ENCODE measurements at places on chromosomes 2 and 18. TPM values are rescaled to one million over a fixed set of nuclear protein-coding genes. Genes with fewer than 3 reads are reported as not detected.

DNA sequence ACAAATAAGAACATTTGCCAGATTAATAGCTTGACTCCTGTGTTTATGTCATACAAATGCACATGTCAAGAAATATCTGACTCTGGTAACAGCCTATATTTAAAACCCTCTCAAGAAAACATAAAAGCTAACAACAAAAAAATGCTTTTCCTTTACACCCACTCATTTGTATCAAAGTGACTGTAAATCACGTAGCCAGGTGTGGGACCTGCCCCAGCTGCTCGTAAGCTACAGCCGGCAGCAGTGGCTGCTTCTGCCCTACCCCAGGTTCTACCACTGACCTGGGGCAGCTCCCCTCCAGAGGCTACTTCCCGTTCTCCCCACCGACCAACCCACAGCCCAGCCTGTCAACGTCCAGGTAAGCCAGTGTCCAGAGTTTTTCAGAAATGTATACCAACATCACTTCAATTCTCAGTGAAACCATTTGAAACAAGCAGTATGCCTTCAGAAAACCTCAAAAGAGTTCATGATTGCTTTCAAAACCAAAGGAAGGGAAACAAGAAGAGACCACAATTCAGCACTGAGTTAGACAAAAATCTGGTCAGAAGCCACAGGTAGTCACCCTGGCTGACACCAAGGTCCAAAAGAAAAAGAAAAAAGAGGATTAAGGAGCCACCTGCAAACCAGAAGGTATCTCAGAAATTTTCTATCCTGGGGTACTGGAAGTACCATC lies 40.4 kb downstream of the KIDINS220 start:
- no peak for DNase-seq

- DNase-seq = no peak
Observed at GRCh38 chr18:2776601-2777000, 70.2 kb upstream of the EMILIN2 start.

GRCh38 chr2:99471654-99472599 lies 17.9 kb downstream of the REV1 start:
- DNase-seq = no peak

DNA sequence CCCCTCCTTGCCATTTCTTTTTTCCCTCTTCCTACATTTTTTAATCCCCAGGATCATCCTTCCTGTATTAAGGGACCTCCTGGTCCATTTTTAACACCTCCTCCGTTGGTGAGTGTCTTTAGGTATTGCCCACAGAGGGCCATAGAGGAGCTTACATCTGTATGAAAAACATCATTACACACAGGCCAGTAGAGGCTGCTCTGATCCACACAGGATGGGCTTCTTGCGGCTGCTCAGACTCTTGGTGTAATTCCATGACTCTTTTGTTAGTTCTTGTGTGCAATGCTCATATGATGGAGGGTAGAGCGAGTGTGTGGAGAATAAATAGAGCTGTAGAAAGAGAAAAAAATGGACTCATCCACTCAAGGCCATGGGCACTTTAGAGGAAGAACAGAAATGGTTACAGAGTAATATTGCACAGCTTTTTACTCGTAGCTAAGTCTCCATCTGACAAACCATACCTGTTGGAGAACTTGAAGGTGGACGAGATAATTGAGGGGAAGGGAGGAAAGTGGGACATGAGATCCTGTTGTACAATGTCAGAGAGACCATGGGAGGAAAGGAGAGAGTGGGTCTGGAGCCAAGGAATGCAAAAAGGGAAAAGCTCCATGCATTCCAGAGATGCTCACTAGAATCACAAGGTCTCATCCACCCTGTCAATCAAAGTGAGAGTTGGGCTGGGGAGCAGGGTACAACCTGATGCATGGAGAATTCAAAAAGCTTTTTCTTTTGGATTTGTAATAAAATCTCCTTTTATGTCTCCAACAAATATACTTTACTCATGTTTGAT lies 129.7 kb upstream of the TNP1 start:
- no peak for DNase-seq

DNA sequence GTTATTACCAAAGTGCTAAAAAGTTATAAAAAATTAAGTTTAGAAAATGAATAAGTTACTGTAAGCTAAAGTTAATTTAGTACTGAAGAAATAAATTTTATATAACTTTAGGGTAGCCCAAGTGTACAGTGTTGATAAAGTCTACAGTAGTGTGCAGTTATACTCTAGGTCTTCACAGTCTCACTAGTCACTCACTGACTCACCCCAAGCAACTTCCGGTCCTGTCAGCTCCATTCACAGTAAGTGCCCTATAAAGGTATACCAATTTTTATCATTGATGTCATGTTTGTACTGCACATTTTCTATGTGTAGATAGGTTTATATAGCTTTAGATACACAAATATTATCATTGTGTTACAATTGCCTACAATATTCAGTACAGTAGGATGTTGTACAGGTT lies 518.3 kb upstream of the PIK3C3 start:
- no peak for DNase-seq

DNA sequence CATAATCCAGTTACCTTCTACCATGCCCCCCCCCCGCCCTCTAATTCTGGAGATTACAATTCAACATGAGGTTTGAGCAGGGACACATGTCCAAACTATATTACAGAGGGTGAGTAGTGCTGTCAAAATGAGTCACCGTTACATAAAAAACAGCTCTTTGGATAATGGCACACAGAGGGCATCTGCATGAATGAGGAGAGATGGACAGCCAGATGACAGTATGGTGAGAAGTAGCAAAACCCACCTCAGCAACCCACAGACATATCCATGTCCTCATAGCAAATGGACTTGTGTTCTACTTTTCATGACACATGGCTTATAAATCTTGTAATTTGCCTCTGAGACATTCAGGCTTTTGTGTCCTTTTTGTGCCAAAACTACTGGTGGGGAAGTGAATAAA lies 132.0 kb downstream of the EML6 start:
- DNase-seq = no peak

DNA sequence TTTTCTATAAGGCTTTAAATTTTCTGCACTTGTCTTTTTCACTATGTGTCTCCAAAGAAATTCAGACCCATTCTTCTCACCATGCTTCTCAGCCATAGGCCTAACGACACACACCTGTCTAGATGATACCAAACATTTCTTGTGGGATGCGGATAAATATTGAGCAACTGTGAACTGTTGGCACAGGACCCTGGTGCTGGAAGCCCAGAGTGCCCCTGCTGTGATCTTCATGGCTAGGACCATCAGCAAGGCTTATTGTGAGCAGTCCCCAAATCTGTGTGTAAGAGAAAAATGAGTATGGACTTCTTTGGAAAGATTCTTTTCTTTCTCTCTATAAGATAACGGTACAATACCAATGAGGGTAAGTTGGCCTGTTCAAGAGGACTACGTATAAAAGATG lies 54.1 kb upstream of the NCK2 start:
- no peak for DNase-seq

GRCh38 chr2:221948076-221948475 lies 350.7 kb downstream of the PAX3 start:
- DNase-seq = no peak

DNA sequence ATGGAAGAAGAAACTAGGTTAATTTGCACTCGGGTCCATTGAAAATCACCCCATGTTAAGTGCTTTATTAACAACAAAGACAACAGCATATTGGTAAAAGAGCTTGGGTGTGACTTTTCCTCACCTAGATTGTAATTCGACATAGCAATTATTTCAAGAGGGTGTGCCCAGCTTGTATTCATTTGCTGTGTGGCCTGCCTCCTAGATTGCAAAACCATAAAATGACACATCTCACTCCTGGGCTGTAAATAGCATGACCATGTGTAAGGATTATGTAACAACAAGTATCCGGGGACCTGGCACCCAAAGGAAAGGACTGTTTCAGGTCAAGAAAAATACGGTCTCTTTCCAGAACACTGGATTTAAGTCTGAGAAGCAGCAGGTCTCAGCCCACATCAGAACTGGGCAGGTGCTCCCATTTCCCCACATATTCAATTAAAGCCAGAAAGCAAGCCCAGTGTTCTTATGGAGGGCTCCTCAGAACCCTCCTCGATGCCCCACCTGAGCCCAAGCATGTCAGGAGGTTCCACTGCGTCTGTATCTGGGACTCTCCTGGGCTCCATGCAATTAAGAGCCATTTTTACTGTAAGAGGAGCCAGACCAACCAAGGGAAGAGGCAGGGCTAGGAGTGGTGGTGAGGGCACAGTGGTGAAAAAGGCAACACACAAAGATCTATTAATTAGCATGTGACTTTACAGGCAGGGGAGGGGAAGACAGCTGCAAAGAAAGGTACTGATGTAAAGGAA lies 39.2 kb downstream of the MREG start:
- DNase-seq = no peak

- DNase-seq = peak; percentile 10
Observed at GRCh38 chr2:136932700-136933099, 167.4 kb downstream of the THSD7B start.

DNA sequence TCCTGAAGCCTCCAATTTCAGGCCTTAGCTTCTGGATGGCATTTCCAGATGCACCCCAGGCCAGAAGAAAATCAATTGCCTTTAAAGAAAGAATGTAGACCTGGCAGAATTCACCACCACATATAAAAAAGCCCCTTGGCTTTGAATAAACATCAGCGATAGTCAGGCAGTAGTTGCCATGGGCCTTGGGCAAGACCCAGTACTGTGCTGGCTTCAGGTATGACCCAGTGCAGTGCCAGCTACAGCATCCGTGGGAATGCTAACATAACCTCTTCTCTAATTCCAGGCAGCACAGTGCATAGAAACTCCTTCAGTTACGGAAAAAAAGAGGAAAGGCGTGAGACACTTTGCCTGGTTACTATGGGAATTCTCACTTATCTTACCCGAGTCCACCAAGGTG lies 539.6 kb upstream of the LRRTM4 start:
- no peak for DNase-seq

DNA sequence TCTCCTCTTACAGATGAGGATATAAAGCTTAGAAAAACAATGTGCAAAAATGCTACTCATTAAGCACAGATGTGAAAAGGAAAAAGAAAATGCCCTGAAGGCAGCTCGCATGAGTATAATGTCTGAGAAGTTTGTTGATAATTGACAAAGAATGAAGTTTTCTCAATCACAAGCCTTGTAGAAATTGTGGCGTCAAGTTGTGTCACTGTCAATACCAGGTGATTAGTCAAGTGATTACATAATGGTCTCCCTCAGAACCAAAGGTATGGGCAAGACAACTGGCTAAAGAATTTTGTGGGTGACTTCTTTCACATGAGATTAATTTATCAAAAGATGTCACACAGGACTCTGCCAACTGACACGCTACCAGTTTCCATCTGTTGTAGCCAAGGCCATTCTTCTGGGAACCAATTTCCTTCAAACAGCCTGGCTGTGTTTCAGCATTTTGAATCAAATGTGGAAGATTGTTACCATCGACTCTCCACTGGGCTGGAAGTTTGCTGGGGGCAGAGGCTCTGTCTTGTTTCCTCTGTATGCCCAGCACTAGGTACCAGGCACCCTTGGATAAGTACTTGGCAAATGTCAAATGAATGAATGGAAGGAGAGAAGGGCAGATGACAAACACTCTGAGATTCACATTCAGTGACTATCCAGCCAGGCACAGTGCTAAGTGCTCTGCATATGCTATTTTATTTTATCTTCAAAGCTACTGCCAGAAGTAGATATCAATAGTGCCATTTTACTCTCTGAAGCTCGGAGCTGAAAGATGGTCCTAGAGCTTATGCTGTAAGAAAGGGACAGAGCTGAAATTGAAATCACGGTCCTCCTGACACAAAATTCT lies 5.9 kb upstream of the FN1 start:
- no peak for DNase-seq

- DNase-seq = no peak
Observed at GRCh38 chr18:40917056-40917455, 1038.0 kb upstream of the PIK3C3 start.

- DNase-seq = no peak
Observed at GRCh38 chr18:26940744-26941398, 75.4 kb upstream of the AQP4 start.

- no peak for DNase-seq
Observed at GRCh38 chr2:172861656-172862476, 126.2 kb downstream of the RAPGEF4 start.

- DNase-seq = no peak
Observed at GRCh38 chr2:105718846-105719481, 25.7 kb upstream of the NCK2 start.

DNA sequence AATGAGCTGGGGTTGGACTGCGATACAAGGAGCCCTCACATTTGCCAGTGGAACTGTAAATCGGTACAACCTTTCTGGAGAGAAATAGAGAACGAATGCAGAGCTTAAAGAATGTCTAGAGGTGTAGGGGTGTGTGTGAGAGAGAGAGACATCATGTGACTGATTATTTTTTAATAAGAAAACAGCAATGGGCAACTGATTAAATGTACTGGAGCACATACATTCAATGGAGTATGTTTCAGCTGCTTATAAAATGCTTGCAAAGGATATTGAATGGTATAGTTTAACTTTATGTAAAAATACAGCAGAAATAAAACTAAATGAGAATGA lies 391 bp upstream of the TMEM17 start:
- no peak for DNase-seq

GRCh38 chr2:18600255-18600613 lies 10.9 kb upstream of the NT5C1B start:
- no peak for DNase-seq

- peak; percentile 55 for DNase-seq
Observed at GRCh38 chr18:36419900-36420531, 122.5 kb downstream of the FHOD3 start.

- DNase-seq = peak; percentile 31
Observed at GRCh38 chr2:241764275-241765241, 12.1 kb upstream of the GAL3ST2 start.

GRCh38 chr2:241865957-241866789 lies 3.4 kb upstream of the RTP5 start:
- DNase-seq = peak; percentile 60

RAMP1 gene
- polyA plus RNA-seq = 5.5 TPM

CABYR gene
- 6.2 TPM for polyA plus RNA-seq

FOXI3 gene
- 0.19 TPM for polyA plus RNA-seq

SATB2 gene
- 18.9 TPM for polyA plus RNA-seq

GAL3ST2 gene
- polyA plus RNA-seq = 0.43 TPM

GMCL1 gene
- polyA plus RNA-seq = 22.6 TPM

AQP12B gene
- polyA plus RNA-seq = 0.57 TPM

ECEL1 gene
- 4.8 TPM for polyA plus RNA-seq

CPO gene
- 1.1 TPM for polyA plus RNA-seq

CD226 gene
- polyA plus RNA-seq = 2.0 TPM

ATL2 gene
- 68.8 TPM for polyA plus RNA-seq

HTR2B gene
- 12.2 TPM for polyA plus RNA-seq

SCG2 gene
- polyA plus RNA-seq = 0.54 TPM

SERPINB11 gene
- polyA plus RNA-seq = not detected
